Urinary bladder (tissue), 4 donors: ENCODE measurements at places on chromosomes 2 and 18. TPM values are rescaled to one million over a fixed set of nuclear protein-coding genes. Genes with fewer than 3 reads are reported as not detected.

- no peak for DNase-seq
These were observed 221.7 kb upstream of the SH3BP4 start for GRCh38 chr2:234730066-234730640.

The CSRNP3 gene
- total RNA-seq: 34.1 TPM

DNA sequence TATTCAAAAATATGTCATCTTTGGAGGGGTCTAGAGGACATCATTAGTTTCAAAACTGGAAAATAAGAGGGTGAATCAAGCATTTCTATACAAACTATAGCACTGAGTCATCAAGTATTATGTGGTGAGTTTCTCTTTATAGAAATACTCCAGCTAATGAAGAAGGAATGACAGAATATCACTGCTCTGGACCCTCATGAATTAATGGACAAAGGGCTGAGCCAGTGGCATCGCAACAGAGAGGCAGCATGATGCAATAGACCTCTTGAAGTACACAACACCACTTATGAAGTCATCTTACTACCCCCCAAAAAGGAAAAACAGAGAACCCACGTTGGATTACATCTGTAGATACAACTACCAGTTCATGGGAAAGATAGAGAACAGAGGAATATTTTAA is 27.4 kb upstream of the EIF2AK3 start:
- no peak for DNase-seq

GRCh38 chr2:10271946-10272345 is 30.8 kb upstream of the HPCAL1 start:
- DNase-seq: no peak

The INPP1 gene
- total RNA-seq: 21.5 TPM
